ENCODE measurements at places on chromosomes 7 and 10. TPM values are rescaled to one million over a fixed set of nuclear protein-coding genes. Genes with fewer than 3 reads are reported as not detected.

The HMX3 gene
- total RNA-seq = not detected

The ANKRD1 gene
- 2,249 TPM for total RNA-seq

The PRPS1L1 gene
- not detected for total RNA-seq

The CEP41 gene
- 3.8 TPM for total RNA-seq

The CPA2 gene
- total RNA-seq = not detected

The HSPA12A gene
- 20.8 TPM for total RNA-seq

The PTPN20 gene
- total RNA-seq = 14.3 TPM

The HOXA5 gene
- not detected for total RNA-seq

The EZH2 gene
- total RNA-seq = 1.2 TPM

The SSC4D gene
- 1.3 TPM for total RNA-seq

The CTBP2 gene
- total RNA-seq = 31.3 TPM

The FKBP6 gene
- total RNA-seq = not detected

The STK32C gene
- total RNA-seq = 7.0 TPM

The H2BK1 gene
- total RNA-seq = not detected
